ENCODE measurements at places on chromosomes 4 and X. TPM values are rescaled to one million over a fixed set of nuclear protein-coding genes. Genes with fewer than 3 reads are reported as not detected.

The FAT4 gene
- total RNA-seq: 37.1 TPM

The PCDH18 gene
- 15.1 TPM for total RNA-seq

The AMBN gene
- total RNA-seq: not detected

The MAGEA11 gene
- not detected for total RNA-seq

The SFRP2 gene
- not detected for total RNA-seq

The SPOCK3 gene
- not detected for total RNA-seq

The HTR2C gene
- total RNA-seq: not detected

The CASP6 gene
- total RNA-seq: 28.4 TPM

GRCh38 chrX:8273451-8273895, 102.4 kb upstream of the VCX2 start:
- peaks cover 8% of the 10 kb centered on the region for H3K4me1 ChIP-seq
- peak; percentile 29 for DNase-seq
- H3K4me3 ChIP-seq: no peak overlapping the region
- no peaks in the 10 kb centered on the region for H3K27me3 ChIP-seq

GRCh38 chr4:17385403-17385802, 126.5 kb downstream of the QDPR start:
- H3K4me3 ChIP-seq: no peak overlapping the region
- no peaks in the 10 kb centered on the region for H3K4me1 ChIP-seq
- DNase-seq: no peak
- H3K36me3 ChIP-seq: no peaks in the 10 kb centered on the region
- no peak overlapping the region for H3K27ac ChIP-seq

DNA sequence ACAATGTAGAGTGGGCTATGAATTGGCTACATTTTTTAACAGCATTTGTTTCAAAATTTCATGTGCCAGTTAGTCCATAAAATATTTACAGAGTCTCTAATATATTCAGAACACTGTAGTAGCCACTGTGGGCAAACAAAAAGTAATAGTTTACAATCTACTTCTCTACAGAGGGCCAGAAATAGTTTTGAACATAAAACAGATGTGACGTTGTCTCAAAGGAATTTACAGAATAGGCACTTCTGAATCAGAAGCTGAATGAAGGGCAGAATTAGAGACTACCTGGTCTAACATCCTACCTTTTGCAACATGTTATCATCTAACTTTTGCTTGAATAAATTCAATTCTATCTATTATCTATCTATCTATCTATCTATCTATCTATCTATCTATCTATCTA, 811.9 kb upstream of the EPHA5 start:
- no peak overlapping the region for H3K27ac ChIP-seq
- no peaks in the 10 kb centered on the region for H3K36me3 ChIP-seq
- no peaks in the 10 kb centered on the region for H3K4me1 ChIP-seq
- peak; percentile 15 for DNase-seq
- no peaks in the 10 kb centered on the region for H3K27me3 ChIP-seq
- no peak overlapping the region for H3K4me3 ChIP-seq

GRCh38 chr4:146029939-146030710, 91.5 kb upstream of the ZNF827 start:
- no peaks in the 10 kb centered on the region for H3K27me3 ChIP-seq
- no peak overlapping the region for H3K27ac ChIP-seq
- H3K4me1 ChIP-seq: no peaks in the 10 kb centered on the region
- H3K4me3 ChIP-seq: no peak overlapping the region
- no peaks in the 10 kb centered on the region for H3K36me3 ChIP-seq
- no peak for DNase-seq

DNA sequence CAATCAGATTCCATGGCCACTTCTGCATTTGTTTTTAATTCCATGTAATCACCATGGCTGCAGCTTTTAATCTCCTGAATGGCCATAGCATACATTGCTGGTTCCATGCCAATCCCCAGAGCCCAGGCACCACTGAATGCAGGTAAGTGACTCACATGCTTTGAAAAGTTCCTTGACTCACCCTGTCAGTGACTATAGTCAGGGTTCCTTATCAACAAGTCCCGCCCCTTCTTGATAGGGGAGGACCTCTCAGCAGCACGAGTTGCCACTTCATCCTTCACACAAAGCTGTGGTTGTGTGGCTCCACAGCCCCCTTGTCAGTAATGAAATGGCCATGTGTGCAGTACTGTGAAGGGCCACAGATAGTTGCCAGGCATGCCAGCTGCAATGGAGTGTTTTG, 516.6 kb downstream of the PPARGC1A start:
- H3K4me1 ChIP-seq: no peaks in the 10 kb centered on the region
- DNase-seq: no peak
- no peaks in the 10 kb centered on the region for H3K27me3 ChIP-seq
- H3K27ac ChIP-seq: no peak overlapping the region

DNA sequence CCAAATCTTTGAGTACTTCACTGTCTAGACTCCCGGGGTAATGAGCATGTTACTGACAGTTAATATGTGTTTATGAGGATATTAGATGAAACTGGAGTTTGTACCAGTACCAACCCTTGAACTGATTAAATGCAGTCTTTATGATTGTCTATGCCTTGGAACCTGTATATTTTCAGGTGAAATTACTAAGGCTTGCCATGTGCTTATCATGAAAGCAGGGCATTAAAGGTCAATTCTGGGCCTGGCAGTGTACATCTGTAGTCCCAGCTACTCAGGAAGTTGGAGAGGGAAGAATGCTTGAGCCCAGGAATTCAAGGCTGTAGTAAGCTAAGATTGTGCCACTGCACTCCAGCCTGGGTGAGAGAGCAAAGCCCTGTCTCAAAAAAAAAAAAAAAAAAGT, 27.6 kb downstream of the PHEX start:
- H3K36me3 ChIP-seq: no peaks in the 10 kb centered on the region
- no peak for DNase-seq
- H3K27me3 ChIP-seq: no peaks in the 10 kb centered on the region
- H3K27ac ChIP-seq: no peak overlapping the region

DNA sequence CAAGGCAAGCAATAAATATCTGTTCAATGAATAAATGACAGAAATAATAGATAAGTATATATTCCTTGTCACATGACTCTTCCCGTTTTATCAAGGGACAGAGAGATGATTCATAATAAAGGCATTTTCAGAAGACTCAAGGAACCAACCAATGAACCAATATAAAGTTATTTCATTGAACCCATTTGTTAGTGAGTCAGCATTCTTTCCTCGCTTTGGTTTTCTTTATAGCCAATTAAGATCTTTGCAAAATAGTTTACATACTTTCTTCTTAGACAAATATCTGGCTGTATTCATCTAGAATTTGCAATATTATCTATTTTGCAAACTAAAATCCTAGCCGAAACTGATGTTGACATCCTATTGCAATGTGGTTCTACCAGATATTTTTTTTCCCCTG, 269.4 kb downstream of the IL15 start:
- no peaks in the 10 kb centered on the region for H3K4me1 ChIP-seq
- no peaks in the 10 kb centered on the region for H3K36me3 ChIP-seq
- H3K4me3 ChIP-seq: no peak overlapping the region
- DNase-seq: no peak

DNA sequence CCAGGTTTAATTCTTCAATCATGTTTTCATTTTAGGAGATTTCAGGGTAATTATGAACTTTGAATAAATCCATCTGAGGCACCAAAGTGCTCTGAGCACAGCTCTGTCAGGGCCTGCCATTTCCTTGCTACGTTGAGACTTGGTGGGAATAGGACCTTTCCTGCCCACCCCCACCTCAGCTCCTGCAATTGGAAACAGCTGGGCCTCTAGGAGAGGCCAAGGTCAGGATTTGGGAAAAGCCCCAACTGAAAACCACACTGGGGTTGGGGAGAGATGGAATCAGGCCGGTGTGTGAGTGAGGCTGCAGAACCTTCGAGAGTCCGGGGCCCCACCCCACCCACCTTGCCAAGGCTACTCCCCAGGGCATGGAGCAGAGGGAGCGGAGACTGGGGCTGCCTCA, 212.7 kb upstream of the BCOR start:
- no peaks in the 10 kb centered on the region for H3K36me3 ChIP-seq
- H3K4me3 ChIP-seq: no peak overlapping the region
- no peaks in the 10 kb centered on the region for H3K4me1 ChIP-seq
- no peak overlapping the region for H3K27ac ChIP-seq
- DNase-seq: no peak

GRCh38 chrX:107574054-107574683, 54.1 kb upstream of the PRPS1 start:
- H3K4me1 ChIP-seq: peaks cover 36% of the 10 kb centered on the region
- no peaks in the 10 kb centered on the region for H3K36me3 ChIP-seq
- H3K27me3 ChIP-seq: no peaks in the 10 kb centered on the region
- peak overlapping the region; percentile 77 for H3K27ac ChIP-seq
- no peak overlapping the region for H3K4me3 ChIP-seq

- H3K27ac ChIP-seq: no peak overlapping the region
- H3K4me1 ChIP-seq: no peaks in the 10 kb centered on the region
- H3K27me3 ChIP-seq: no peaks in the 10 kb centered on the region
- H3K36me3 ChIP-seq: peaks cover 41% of the 10 kb centered on the region
- no peak overlapping the region for H3K4me3 ChIP-seq
These were observed 22.8 kb downstream of the USP38 start for GRCh38 chr4:143207555-143207954.

GRCh38 chrX:146614663-146615478, 194.7 kb upstream of the CXorf51B start:
- H3K36me3 ChIP-seq: no peaks in the 10 kb centered on the region
- H3K4me3 ChIP-seq: no peak overlapping the region
- H3K4me1 ChIP-seq: no peaks in the 10 kb centered on the region
- no peaks in the 10 kb centered on the region for H3K27me3 ChIP-seq
- no peak overlapping the region for H3K27ac ChIP-seq

DNA sequence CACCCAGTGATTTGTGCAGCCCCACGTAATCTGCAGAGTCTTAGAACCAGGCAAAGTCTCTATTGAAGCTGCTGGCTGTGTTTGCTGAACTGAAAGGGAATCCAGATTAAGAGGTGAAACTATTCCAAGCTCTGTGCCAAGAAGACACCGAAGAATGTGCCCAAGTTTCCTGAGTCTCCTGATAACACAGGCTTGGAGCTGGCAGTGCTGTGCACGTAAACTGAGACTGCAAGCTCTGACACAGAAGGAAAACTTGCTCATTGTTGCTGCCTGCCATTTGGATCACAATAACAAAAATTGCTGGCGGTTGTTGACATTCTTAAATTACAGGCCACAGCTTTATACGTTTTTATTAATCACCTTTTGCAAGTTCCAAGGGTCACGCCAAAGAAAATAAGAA, 60.2 kb upstream of the VCX3B start:
- H3K27me3 ChIP-seq: no peaks in the 10 kb centered on the region
- DNase-seq: peak; percentile 48
- H3K4me1 ChIP-seq: peaks cover 25% of the 10 kb centered on the region
- H3K27ac ChIP-seq: peak overlapping the region; percentile 66
- H3K36me3 ChIP-seq: no peaks in the 10 kb centered on the region
- H3K4me3 ChIP-seq: no peak overlapping the region

DNA sequence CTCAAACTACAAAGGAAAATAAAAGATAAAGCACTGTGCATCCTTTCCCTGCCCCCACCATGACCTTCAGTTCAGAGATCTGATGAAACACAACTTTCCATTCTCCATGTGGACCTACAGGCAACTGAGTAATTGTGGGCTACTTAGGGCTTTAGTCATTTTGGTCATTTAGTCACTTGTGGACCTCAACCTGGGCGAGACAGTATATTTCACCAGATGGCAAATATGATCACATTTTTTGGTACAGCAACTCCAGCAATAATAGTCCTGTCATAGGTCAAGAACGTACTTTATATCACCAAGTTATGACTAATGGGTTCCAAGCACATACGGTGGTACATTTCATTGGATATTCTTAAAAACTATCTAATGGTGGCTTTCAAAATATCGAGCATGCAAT, 141.2 kb downstream of the PDGFC start:
- no peak overlapping the region for H3K27ac ChIP-seq
- no peaks in the 10 kb centered on the region for H3K36me3 ChIP-seq
- H3K4me3 ChIP-seq: no peak overlapping the region
- no peaks in the 10 kb centered on the region for H3K4me1 ChIP-seq

- no peak overlapping the region for H3K4me3 ChIP-seq
- H3K4me1 ChIP-seq: no peaks in the 10 kb centered on the region
- no peaks in the 10 kb centered on the region for H3K36me3 ChIP-seq
- H3K27ac ChIP-seq: no peak overlapping the region
These were observed 282.9 kb downstream of the RAB28 start for GRCh38 chr4:13201241-13201640.

DNA sequence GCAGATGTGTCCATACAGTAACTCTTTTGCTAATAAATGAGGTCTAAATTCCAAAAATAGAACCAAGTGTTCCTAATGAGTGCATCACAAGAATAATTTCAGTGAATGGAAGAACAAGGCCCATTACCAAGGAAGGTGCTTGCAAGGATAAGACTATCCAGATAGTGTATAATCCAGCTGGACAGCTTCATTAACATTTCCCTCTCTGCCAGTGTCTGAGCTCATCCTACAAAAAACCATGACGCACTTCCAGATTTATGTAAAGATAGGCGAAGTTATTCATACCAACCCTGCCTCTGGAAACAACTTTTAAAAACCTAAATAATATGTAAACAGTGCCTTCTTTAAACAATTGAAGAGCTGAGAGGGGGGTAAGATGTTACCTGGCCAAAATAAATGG, 177.9 kb upstream of the STK26 start:
- H3K36me3 ChIP-seq: no peaks in the 10 kb centered on the region
- H3K27me3 ChIP-seq: no peaks in the 10 kb centered on the region
- no peak for DNase-seq
- H3K4me3 ChIP-seq: no peak overlapping the region
- no peak overlapping the region for H3K27ac ChIP-seq
- H3K4me1 ChIP-seq: no peaks in the 10 kb centered on the region

DNA sequence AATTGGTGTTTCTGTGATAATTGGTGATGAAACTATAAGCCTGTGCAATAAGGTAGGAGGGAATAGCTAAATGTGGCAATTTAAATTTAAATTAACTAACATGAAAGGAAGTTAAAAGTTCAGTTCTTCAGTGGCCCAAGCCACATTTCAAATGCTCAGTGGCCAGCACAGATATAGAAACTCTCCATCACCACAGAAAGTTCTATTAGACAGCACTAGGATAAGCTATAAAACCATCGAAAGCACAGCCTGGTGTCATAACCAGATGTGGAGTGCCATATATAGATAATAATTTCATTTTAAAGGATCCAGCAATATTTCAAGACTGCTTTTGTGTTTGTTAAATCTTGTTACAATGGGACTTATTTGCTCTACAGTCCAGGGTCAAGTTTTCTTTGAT, 119.3 kb upstream of the NR3C2 start:
- H3K4me3 ChIP-seq: no peak overlapping the region
- no peaks in the 10 kb centered on the region for H3K36me3 ChIP-seq
- DNase-seq: no peak

- no peak overlapping the region for H3K27ac ChIP-seq
- no peaks in the 10 kb centered on the region for H3K27me3 ChIP-seq
- DNase-seq: no peak
- H3K36me3 ChIP-seq: no peaks in the 10 kb centered on the region
- no peak overlapping the region for H3K4me3 ChIP-seq
These were observed 366.7 kb downstream of the PCDH7 start for GRCh38 chr4:31086756-31087330.

DNA sequence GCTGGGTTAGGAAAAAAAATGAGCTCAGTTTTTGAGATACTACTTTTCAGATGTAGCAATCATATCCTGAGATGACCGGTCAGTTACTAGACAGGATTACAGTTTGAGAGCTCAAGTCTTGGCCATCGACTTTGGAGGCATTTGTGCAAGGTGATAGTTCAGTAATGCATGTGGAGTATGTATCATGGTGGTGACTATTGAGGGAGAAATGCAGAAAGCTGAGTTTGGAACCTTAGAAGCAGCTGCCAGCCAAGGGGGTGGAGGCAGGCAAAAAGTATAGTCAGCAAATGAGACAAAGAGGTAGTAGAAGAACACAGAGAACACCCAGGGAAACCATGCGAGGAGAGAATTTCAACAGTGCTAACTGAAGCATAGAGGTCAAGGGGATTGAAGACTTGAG, 48.7 kb upstream of the SLC4A4 start:
- H3K27me3 ChIP-seq: no peaks in the 10 kb centered on the region
- no peak overlapping the region for H3K4me3 ChIP-seq
- no peak overlapping the region for H3K27ac ChIP-seq
- no peaks in the 10 kb centered on the region for H3K4me1 ChIP-seq

All from SJSA1 (cell line).